ENCODE measurements at places on chromosomes 1 and 21.

- peak; percentile 17 for DNase-seq
These were observed 416.0 kb downstream of the PCP4 start for GRCh38 chr21:40282912-40283886.

- DNase-seq = no peak
These were observed 62.5 kb downstream of the KIAA0040 start for GRCh38 chr1:175129997-175130648.

- no peak for DNase-seq
These were observed 17.9 kb upstream of the ABCG1 start for GRCh38 chr21:42200906-42201614.

- no peak for DNase-seq
These were observed 37.6 kb upstream of the MRPS6 start for GRCh38 chr21:34035619-34036354.

GRCh38 chr1:52634111-52634510 lies 1.1 kb downstream of the SHISAL2A start:
- no peak for DNase-seq

DNA sequence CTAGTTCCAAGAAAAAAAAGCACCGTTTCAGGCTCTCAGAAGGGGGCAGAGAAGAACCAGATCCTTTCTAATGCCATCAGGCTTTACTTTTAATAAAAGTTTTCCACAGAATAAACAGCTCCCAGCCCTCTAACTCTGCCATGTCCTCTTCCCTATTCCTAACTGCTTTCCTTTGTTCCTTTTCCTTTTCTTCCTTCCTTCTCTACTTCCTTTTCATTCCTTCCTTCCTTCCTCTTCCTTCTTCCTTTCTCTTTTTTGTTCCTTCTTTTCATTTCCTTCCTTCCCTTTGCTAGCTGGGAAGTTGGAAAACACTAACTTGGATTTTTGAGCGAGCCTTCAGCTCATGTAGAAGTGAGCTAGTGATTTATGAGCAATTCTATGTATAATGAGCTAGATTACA lies 46.2 kb downstream of the KDM5B start:
- no peak for DNase-seq

DNA sequence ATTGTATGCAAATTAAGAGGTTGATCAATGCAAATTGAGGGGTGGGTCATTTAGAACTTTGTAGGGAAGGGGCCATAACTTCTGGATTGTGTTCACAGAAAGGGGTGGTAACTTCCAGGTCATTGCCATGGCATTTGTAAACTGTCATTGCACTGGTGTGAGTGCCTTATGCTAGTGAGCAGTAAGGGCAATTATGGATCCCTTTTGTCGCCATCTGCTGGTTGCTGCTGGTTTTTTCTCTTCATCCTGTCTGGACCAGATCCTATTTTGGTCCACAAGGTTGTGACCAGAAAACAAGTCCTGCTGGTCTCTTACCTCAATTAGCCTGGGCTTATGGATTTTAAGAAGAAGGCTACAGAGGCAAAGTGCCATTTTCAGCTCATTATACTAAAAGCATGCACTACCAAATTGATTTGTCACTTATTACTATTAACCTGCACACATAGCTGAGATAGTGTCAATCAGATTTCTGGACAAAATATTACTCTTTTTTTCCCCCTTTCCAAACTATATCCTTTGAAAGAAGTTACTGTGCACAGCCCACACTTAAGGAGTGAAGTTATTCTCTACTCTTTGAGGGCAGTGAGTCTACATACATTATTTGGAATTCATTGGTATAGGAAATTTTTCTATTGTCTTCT lies 196.2 kb downstream of the ZC3H11B start:
- DNase-seq = peak; percentile 63

DNA sequence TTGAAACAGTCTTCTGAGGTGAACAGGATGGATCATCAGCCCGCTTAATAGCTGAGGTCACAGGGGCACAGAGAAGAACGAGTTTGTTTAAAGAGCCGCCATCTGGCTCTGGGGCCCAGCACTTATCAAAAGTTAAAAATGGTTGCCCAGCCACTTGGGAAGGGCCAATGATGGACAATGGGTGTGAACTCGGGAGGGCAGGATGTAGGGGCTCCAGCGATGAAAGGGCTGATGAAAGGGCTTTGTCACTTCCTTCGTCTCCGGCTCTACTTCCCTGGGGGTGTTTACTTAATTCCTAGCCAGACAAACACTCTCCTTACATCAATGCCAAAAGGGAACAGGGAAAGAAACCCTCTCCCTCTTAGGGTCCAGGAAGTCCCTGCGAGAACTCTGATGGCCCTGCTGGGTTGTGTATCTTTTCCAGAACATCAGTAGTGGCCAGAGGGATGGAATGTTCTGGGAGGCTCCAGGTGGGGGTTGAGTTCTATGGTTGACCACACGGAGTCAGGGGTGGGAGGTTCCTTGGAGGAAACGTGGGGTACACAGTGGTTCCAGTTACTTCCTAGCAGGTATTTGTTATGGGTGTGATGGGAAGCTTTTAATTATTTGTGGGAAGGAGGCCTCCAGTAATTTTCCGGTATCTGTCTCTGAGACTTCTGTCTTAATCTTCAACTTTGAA lies 9.0 kb upstream of the ABCG1 start:
- no peak for DNase-seq

DNA sequence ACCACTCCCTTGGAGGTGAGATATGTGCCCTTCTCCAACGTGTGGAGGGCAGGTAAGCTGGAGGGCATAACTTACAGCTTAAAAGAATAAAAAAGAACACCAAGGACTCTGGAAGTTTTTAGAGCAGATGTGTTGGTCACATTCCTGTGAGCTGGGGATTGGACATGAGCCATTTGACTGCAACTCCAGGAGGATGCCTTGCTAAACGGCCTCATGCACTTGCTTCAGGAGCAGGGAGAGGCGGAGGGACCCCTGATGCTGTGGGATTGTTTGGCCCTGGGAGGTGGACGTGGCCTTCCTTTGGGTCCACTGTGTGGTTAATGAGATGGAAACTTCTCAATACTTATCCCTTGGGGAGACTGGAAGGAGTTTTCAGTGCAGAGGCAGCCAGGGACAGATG lies 185.6 kb downstream of the RHOU start:
- DNase-seq = no peak

DNA sequence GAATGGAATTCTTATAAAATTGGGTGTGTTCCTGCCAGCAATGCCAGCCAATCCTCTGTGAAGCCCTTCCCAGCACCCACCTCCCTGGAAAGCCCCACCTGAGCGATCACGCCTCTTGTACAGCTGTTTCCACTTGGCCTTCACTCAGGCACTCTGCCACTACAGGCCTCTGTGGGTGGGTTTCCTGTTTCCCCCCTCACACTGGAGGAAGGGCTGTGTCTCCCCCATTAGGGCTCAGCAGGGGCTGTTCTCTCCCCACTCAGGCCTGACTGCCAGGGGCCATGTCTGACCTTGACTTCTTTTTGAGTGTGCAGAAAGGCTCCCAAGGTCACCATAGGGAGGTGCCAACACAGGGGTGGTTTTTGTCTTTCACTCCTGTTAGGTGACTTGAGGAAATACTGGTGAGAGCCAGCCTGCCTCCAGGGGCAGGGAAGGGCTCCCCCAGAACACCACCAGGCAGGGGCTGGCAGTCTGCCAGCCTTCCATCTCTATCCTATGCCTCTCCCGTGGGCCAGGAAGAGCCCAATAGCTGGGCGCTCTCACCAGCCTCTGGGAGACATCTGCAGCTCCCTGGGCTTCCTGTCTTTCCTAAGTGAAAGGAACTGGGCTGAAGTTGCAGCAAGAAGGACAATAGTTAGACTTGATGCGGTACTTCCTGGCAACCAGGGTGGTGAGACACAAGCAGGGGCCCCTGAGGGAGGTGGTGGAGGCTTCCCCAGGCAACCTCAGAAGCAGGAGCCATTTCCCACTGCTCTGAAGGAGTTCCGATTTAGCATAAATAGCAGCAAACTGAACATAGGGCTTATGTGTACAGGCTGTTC lies 49.1 kb downstream of the ELK4 start:
- peak; percentile 91 for DNase-seq

GRCh38 chr21:42527489-42528158 lies 14.0 kb downstream of the SLC37A1 start:
- no peak for DNase-seq

- DNase-seq = no peak
These were observed 1.3 kb downstream of the NGF start for GRCh38 chr1:115336741-115337140.

- DNase-seq = no peak
These were observed 15.9 kb downstream of the DUSP10 start for GRCh38 chr1:221725735-221726672.

- no peak for DNase-seq
These were observed 9.0 kb downstream of the ARHGEF16 start for GRCh38 chr1:3463408-3463863.

- DNase-seq = no peak
These were observed 1.0 kb downstream of the ZBTB48 start for GRCh38 chr1:6580593-6581409.
